ENCODE measurements at places on chromosomes 2 and 18.

DNA sequence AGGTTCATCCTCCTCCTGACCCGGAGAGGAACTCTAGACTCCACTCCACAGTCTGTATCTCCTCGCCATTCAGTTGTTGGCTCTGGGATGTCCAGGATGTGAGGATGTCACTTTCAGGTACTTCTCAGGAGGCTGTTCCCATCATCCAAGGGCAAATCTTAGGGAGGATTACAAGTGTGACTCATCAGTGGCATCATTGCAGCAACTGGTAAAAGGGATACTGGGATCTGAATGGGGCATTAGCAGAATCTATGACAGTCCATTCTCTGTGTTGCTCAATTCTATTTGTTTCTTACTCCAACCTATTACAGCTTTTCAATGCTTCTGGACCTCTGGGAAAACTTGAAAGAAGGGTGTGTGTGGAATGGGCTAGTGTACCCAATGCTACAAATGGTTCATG, 81.5 kb upstream of the FN1 start:
- DNase-seq: no peak

- no peak for DNase-seq
These were observed 383.6 kb downstream of the DSEL start for GRCh38 chr18:67132919-67133318.

- no peak for DNase-seq
These were observed 450.8 kb downstream of the EIPR1 start for GRCh38 chr2:2926858-2927175.

DNA sequence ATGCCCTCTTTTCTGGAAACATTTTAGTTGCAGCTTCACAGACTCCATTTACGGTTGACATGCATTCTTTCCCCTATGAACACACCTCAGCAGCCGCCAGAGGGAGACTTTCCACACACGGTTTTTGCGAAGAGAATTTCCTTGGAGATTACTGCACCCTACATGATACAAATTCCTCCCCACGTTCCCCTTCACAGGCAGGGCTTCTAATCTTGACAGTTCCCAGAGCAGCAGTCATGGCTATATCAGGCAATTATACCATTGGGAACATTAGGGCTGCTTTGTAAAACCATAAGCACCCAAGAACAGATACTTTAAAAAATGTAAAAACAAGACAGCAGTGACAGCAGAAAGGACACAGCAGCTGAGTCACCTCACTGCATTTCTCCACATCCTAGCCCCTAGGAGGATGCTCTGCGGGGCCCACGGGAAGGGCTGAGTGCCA, 253.8 kb downstream of the TGIF1 start:
- peak; percentile 74 for DNase-seq

GRCh38 chr2:3476321-3476984, 42.9 kb downstream of the ADI1 start:
- no peak for DNase-seq

All from iPS-NIHi11 (cell line).